DMS153 (cell line): ENCODE measurements at places on chromosomes 7 and 10.
A peak's percentile ranks its signal among the peaks of the same experiment; 100 is the strongest.

- no peak for DNase-seq
Observed at GRCh38 chr10:71746344-71747037, 26.8 kb downstream of the VSIR start.

DNA sequence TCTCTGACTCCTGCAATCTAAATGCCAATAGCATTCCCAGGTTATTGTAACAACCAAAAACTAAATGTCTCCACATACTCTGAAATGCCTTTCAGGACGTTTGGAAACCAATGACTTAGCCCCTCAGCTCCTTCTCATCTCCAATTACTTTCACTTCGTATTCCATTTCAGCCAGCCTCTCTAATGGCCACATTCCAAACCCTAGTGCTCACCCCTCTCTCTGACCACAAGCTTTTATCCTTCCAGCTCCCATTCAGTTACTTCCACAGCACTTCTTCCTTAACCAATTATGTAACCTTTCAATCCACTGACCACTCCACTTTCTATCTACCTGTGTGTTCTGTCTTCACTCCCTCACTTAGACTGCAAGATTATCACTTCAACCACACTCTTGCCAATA, 4.3 kb downstream of the NOC3L start:
- DNase-seq: no peak

- no peak for DNase-seq
Observed at GRCh38 chr7:46006723-46007122, 85.7 kb upstream of the IGFBP3 start.

DNA sequence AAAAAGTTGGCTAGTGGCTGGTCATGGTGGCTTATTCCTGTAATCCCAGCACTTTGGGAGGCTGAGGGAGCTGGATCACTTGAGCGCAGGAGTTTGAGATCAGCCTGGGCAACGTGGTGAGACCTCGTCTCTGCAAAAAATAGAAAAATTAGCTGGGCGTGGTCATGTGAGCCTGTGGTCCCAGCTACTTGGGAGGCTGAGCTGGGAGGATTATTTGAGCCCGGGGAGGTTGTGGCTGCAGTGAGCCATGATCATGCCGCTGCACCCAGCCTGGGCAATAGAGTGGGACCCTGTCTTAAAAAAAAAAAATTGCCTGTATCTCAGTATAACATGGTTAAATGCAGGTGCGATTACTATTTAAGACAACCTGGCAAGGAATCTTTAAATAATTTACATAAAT, 61.0 kb downstream of the ADD3 start:
- no peak for DNase-seq

DNA sequence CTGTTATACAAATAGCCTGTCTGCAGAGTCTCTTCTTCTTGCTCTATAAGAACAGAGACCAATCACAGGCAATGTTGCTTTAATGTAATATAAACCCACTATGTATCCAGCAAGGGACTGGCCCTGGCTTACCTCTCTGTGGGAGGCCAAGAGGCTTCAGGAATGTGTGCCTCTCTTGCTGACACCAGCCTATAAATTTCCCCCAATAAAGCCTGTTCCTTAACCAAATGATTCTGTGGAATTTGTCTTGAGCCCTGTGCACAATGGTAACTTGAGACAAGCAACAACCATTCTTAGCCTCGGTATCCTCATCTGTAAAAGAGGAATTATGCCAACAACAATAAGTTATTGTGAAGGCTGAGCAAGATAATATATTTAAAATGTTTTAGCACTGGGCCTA, 563.7 kb downstream of the GRM8 start:
- no peak for DNase-seq

- DNase-seq: no peak
Observed at GRCh38 chr7:34501156-34501555, 156.9 kb upstream of the NPSR1 start.

DNA sequence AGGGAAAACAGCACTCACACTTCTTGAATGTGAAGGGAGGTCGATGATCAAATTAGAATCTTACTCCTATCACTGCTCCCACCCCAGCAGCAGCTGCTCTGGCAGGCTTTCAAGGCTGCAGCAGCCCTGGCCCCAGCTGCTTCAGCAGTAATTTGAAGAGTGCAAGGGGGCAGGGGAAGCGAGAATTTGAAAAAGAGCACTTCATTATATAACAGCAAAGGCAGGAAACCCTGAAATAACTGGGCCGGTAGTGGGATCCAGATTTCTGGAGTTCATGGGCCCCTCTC, 44.9 kb downstream of the MYPN start:
- DNase-seq: no peak

GRCh38 chr7:713488-714230, 12.8 kb upstream of the DNAAF5 start:
- no peak for DNase-seq

DNA sequence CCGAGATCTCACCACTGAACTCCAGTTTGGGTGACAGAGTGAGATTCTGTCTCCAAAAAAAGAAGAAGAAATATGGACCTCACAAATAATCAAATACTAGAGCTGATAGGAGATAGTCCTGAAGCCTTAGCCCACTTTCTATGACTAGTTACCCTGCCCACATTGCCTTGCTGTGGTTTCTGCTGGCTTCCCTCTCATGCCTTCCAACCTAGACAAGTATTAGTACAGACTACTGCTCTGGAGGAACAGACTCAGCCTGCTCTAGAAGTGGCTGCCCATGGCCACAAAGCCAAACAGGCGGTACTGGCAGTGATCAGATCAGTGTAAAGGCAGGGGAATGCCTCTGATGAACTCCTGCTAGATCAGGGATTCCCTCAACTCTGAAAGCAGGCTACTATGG, 89.7 kb upstream of the PRKAR2B start:
- no peak for DNase-seq

GRCh38 chr10:16950656-16951601, 133.7 kb upstream of the RSU1 start:
- no peak for DNase-seq

GRCh38 chr7:128731184-128731583, 8.0 kb upstream of the CALU start:
- no peak for DNase-seq

DNA sequence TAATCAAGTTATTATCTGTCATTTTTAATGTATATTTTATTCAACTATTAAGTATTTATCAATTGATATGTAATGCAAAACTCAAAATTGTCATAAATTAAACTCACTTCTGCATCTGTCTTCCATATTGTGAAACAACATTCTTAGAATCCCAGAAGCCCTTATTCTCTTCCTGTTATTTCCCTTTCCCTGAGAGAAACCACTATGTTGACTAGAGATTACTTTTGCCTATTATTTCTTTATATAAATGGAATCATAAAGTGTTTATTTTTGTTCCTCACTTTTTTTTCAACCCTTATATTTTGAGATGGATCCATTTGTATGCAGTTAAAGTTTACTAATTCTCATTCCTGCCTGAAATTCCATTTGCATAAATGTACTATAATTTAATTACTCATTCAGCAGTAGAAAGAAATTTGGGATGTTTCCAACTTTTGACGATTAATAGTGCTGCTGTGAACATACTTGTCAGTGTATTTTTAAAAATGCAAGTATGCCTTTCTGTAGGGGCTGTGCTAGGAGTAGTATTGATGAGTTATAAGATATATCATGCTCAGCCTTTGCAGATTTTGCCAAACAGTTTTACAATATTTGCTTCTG, 211.2 kb downstream of the SEMA3D start:
- no peak for DNase-seq

GRCh38 chr7:122770686-122771335, 68.1 kb upstream of the RNF148 start:
- no peak for DNase-seq

DNA sequence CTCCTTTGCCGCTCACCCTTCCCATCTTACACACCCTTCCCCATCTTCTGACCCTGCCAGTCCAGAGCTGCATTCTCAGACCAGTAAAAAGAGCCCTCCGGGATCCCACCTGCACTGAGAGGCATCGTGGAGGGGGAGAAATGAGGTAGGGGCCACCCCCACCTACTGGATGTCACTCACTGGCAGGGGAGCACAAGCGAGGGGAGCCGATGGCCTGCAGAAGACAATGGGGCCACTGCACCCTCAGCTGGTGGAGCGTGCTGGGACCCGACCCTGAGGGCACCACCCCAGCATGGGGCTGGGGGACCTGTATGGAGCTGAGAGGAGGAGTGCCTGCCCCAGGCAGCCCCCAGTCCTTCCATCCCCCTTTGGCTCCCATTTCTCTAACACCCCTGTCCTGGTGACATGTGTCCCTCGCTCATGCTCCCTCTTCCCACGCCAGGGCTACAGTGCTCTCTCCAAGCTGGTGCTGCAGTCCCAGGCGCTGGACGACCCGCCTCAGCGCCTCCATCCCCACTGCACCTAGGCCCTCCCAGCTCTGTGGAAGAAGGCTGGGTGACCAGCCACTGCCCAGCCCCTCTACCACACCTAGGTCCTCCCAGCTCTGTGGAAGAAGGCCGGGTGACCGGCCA, 49.8 kb downstream of the RASGEF1A start:
- no peak for DNase-seq

DNA sequence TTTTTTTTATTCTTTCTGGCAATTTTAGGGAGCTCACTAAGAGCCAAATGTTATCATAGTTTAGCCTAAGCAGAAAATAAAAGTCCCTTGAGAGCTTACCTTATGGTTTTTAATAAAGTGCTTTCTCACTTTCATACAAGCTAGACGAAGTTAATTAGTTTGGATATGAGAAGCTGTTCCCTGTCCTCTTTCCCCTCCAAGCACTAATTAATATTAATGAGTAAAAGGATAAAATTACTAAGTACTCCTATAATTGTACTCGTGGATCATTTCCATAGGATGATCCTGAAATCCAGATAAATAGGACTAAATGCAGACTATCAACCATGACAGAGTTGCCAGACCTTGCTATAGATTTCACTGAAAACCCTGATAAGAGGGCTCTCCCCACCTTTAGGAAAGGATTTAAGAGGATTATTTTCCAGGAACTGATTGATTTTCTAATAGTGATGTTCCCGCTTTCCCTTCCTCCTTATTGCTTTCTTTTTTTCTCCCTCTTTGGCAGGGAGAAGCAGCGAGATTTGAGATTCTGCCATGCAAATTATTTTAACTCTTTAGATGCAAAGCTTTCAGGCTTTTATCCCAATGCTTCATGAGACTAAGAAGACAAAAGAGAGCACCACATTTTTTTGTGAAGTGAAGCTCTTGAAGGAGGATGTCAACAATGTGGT, 58.3 kb upstream of the HECW1 start:
- DNase-seq: no peak

DNA sequence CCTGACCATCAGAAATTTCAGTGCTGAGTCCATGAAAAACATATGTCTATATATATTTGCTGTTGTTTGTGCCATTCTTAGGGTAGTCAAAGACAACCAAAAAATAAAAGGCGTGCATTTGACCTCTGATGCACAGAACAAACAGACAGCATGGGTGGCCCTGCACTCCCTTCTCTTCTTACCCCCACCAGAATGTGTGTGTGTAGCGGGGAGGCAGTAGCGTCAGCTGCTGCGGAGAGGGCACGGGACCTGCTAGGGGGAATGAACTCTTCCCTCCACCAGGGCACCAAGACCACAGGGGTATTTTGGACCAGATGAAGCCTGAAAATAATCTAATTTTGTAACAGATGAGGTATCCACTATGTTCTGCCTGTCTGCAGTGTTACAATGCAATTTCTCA, 277.7 kb upstream of the ZNF32 start:
- no peak for DNase-seq

DNA sequence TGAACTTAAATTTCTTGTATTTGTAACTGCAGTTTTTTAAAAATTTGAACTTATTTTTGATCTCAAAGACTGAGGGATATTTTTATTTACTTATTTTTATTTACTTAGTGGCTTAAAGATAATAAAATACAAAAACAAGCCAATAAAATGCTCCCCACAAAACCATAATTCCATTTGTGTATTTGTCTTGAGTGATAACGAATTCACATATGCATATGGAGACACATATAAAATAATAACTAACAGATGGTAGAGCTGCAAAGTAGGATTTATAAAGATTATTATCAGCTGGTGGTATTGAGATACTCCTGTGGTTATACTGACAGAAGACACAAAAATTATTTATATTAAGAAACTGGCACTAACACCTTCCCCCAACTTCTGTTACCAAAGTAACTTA, 90.2 kb upstream of the RPA3 start:
- DNase-seq: no peak

DNA sequence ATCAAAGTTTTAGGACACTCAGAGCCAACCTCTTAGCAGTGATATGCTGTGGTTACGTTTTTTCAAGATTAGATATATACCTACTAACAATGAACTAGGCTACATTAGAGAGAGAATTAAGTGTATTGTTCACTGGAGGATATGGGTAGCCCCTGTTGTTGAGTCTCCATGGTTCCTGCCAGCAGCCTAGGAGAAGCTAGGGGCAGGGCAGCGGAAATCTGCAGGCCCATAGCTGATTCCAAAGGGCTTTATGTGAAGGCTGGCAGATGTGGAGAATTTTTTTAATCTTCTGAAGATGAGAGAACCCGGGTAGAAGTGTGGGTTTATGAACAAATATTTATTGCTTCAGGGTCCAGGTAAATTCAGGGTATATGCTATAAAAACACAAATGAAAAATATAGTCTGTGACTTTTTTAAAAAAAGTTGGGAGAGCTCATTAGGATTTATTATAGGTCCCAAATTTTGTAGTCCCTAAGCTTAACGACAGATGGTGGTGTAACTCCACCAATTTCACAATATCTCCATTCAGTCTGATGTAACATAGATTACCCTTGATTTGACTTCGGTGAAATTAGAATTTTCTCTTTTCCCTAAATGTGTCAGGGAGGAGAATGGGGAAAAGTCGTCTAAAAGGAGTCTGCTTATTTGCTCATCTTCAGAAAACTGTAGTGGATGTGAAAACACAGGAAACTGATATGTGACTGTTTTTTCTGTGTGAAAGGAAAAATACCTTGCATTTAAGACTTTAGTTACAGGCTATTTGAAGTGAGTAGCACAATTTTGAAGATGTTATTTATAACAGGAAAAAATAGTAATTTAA, 163.0 kb upstream of the PPP1R3A start:
- DNase-seq: peak; percentile 34

DNA sequence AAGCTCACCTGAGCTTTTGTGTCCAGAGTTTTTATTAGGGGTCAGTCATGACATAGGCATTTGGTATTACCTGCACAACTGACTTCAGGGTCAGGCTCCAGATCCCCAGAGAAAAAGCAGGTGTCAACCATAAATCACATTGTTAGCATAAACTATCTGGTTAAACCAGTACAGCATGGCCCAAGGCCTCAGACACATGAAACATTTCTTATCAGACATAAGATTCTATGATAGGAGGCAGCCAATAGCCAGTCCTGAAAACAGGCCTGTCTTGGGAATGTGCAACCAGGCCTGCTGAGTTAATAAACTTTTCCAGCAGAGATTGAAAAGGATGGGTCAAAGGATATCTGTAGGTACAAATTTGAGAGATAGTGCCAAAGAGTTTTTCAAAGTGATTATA, 116.1 kb downstream of the TPST1 start:
- DNase-seq: no peak

- DNase-seq: no peak
Observed at GRCh38 chr7:23062452-23062851, 43.1 kb upstream of the KLHL7 start.

DNA sequence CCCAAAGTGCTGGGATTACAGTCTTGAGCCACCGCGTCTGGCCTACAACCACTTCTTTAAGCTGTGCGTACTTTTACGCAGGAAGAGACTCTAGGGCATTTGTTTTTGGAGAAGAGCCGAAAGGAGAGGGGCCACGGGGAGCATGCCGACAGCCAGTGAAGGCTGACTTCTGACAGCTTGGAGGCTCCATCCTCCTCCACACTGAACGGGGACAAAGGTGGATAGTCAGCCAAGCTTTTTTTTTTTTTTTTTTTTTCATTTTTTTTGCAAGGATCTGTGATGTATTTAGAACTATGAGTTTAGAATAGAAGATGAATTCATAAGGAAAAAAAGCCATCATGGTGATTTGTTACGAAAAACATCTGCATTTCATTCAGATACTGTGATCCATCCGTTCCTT, 221.7 kb downstream of the ARHGAP21 start:
- no peak for DNase-seq

GRCh38 chr7:29457565-29458011, 106.0 kb upstream of the PRR15 start:
- no peak for DNase-seq
